ENCODE measurements at places on chromosomes 1 and 21.

DNA sequence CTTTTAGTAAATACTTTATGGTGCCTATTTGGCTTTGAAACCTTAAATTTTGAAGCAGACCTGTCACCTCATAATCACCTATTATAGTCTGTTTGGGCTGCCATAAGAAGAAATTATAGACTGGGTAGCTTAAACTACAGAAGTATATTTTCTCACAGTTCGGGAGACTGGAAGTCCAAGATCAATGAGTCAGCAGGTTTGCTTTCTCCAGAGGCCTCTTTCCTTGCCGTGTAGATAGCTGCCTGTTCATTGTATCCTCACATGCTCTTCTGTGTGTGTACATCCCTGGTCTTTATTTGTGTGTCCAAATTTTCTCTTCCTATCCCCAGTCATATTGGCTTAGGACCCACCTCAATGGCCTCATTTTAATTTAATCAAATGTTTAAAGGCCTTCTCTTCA lies 518.2 kb downstream of the ADGRL2 start:
- no peak for DNase-seq

GRCh38 chr21:37041706-37042271 lies 31.1 kb downstream of the PIGP start:
- DNase-seq: no peak

- DNase-seq: peak; percentile 69
Observed at GRCh38 chr1:203038891-203039608, 12.8 kb downstream of the PPFIA4 start.

- no peak for DNase-seq
Observed at GRCh38 chr1:154429841-154430611, 24.9 kb downstream of the IL6R start.

- no peak for DNase-seq
Observed at GRCh38 chr1:211751438-211751837, 76.0 kb upstream of the NEK2 start.

DNA sequence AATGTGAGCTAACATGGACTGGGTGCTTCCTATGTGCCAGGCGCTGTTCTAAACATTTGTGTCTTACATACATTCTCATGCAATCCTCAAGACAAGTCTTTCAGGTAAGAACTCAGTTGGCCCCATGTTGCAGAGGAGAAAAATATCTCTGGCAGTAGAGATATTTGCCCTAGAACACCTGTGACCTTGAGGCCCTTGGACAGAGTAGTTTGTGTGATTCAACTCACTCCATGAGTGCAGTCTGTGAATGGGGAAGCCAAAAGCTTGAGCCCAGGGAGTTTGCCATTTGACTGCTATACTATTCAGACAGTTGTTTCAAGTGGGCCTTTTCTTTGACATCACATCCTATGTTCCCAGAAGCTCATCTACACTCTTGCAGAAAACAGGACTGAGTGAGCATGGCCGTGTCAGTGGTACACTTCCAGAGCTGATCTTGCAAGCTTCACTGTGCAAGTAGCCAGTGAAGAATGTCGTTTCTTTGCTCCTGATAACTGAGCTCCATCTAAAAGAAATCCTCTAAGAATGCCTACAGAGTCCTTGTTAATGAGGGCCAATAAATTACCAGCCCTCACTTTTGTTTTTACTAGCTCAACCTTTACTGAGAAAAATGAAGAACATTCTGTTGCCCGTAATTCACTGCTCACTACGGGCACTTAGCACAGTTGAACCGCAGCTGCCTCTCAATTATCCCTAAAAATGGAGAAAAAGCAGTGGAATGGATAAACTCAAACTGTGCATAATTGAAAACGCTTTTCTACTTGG lies 98.7 kb upstream of the C8B start:
- DNase-seq: no peak

All from left hindlimb (tissue), 1 donor.